GM12878 (cell line): ENCODE measurements at places on chromosomes 3 and 15. TPM values are rescaled to one million over a fixed set of nuclear protein-coding genes. Genes with fewer than 3 reads are reported as not detected.

- DNase-seq: no peak
Observed at GRCh38 chr3:174636451-174636850, 222.7 kb upstream of the NAALADL2 start.

DNA sequence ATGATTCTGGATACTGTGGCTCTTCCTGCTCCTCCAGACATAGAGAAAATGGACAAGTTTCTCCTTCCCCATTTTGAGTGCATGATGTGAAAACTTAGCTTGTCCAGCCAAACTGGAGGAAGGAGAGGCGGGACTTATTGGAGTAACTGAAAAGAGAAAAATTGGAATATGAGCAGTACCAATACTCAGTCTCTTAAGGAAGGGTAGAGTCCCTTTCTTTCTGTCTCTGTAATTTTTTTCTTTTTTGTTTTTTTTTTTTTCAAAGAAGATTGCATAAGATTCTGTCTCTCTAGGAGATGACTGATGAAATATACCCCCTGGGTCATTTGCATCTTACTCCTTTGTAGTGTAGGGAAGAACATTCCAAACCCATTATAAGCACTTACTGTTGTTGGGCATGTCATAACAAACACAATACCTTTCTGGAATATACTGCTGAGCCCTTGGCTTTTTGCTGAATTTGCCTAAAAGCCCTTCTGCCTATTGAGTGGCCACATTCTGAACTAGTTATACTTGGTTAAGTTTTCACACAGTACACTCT is 498.1 kb upstream of the TPRG1 start:
- no peak for DNase-seq

DNA sequence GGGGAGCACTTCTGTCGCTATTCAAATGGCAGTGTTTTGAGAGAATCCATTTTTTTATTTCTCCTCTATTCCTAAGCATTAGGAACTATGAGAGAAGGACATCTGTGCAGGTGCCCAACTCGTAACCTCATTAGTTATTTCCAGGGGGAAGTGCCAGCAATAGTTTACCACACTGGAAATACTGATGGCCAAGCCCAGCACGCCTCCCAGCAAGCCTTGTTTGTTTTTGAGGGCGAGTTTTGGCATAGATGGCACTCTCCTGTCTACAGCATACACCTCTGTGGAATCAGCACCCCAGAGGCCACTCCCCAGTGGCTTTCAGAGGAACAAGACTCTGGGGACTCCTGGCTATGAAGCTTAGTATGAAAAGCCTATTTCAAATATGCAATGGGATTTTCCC is 36.6 kb downstream of the FAN1 start:
- DNase-seq: no peak

ABHD17C gene
- 11.0 and 12.2 TPM in 2 replicates for total RNA-seq
